ENCODE measurements at places on chromosomes 3 and 15.

DNA sequence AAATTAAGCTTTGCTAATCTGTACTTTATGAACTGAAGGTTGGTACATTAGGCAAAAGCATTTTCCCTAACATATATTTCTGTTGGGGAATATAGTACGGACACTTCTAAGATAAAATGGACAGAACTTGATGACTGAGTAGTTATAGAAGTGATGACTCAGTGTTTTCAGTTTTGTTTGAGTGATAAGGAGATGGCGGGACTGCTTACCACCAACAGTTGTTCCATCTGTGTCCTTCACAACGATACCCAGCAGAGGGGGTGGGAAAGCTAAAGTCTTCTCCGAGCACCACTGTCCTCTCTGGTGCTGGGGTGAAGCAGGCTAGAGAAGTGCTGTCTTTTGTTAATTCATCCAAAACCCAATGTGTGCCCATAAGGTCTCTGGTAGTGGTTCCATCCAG lies 195.8 kb downstream of the CD47 start:
- no peak for DNase-seq

DNA sequence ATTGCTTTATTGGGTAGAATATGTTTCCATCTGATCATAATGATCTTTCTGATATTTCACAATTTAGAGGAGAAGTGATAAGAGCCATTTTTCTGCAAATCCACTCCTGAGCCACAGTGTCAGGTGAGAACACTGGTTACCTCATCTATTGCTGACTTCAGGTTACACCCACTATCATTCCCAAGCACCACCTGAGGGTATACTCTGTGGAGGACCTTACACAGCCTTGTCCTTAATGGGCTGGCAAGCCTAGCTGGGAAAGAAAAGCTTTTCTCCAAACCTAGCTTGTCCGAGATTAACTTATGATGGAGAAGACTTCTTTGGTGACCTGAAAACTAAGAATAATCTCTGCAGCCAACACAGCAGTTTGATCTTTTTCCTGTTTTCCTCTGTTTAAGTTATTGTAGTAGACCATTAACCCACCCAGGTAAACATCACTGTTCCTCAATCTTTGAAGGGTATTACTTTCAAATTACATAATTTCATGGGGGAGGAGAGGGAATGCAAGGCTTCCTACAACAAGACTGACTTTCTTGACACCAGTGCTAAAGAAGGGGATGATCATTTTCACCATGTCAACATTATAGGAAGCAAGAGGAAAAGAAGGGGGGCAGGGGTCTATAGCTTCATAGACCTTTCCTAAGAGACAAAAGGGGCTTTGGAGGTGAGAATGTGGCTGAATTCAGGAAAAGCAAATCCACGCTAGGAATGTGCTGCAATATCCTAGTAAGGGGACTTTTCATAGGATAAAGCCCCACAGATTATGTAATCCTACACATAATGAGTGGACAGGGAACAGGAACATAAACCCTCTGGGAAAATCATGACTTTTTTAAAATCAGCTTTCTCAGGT lies 1.7 kb downstream of the NCEH1 start:
- no peak for DNase-seq

DNA sequence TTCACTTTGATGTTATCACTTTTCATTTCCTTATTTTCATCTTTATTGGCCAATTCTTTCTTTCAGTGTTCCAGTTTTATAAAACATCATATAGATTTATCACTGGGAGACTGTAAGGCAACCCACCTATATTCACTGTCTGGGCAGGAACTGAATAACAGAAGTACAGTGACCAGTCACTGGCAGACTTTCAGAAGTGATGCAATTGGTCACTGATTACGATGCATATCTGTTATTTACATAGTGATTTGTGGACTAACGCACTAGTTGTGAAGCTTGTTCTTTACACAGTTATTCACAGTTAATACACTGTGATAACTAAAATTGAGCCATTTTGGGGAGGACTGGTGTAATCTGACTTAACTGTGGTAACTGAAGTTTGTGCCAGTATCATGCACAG lies 190.2 kb upstream of the DPH6 start:
- no peak for DNase-seq

- DNase-seq = no peak
These were observed 28.8 kb downstream of the RAB8B start for GRCh38 chr15:63218100-63218808.

DNA sequence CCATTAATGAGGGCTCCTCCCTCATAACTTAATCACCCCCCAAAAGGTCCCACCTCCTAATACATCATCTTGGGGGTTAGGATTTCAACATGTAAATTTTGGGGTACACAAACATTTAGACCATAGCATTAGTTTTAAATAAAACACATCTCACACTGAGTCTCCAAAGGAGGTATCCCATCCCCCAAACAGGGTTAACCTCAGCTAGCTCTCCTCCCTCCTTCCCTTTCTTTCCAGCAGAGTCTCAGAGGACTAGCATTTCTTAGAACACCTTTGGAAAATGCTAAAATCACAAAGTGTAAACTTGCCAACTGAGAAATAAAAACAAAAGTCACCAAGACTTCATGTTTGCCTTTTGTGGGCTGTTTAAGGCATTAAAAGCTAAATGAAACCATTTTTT lies 51.2 kb upstream of the FOXB1 start:
- DNase-seq = no peak

DNA sequence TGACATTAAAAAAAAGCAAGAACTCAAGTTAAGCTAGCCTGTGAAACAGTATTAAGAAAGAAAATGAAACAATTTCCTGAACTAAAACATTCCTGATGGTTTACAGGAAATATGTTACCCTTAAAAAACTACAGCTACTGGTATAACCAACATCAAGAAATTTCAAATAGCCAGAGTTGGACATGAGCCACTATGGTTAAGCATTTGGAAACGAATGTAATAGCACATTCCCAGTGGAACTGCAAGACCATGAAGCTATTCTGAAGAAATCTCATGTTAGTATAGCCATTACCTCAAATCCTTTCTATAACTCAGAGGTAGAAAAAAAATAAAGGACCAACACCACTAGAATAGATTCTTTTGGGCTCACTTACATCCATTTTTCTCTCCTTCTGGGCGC lies 30.2 kb downstream of the CPNE4 start:
- DNase-seq = no peak
